ENCODE measurements at places on chromosomes 5 and 9. TPM values are rescaled to one million over a fixed set of nuclear protein-coding genes. Genes with fewer than 3 reads are reported as not detected.

GRCh38 chr9:70112981-70113380, 69.3 kb downstream of the MAMDC2 start:
- DNase-seq, result no peak

DNA sequence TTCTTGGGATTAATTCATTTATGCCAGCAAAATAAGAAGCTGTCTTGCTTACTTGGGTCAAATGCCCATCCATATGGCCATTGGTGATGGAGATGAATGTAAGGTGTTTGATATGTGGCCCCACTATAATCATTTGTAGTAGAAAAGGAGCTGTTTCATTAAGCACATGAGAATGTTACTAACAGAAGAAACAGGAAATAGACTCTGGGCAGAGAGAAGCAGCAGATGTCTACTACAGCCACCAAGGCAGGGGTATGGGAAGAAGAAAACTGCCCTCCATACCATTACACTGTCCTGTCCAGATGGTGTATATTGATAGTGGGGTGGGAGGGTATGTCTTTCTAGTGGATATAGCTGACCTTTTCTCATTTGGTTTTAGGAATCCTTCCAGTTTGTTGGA, 386.6 kb upstream of the CLINT1 start:
- DNase-seq, result no peak

Gene NFIB
- 13.3 TPM for total RNA-seq

DNA sequence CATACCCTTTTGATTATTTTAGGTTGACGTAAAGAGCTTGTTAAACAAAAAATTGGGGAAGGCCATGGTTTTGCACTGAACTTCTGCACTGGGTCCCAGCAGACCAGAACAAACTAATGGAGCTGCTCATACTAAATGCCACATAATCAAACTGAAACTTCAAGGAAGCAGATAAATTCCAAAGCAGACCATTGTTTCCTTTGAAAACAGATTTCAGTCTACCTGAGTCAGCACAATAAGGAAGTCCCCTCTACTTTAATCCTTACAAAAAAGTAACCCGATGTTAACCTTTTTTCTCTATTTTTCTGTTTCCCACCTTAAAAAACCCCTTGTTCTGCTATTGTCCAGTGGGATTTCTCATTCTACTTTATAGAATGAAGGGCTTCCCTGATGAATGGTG, 39.2 kb downstream of the WDR36 start:
- no peak for DNase-seq

Gene SPATA31C1
- total RNA-seq, result 0.15 TPM
